ENCODE measurements at places on chromosomes 12 and 14.

DNA sequence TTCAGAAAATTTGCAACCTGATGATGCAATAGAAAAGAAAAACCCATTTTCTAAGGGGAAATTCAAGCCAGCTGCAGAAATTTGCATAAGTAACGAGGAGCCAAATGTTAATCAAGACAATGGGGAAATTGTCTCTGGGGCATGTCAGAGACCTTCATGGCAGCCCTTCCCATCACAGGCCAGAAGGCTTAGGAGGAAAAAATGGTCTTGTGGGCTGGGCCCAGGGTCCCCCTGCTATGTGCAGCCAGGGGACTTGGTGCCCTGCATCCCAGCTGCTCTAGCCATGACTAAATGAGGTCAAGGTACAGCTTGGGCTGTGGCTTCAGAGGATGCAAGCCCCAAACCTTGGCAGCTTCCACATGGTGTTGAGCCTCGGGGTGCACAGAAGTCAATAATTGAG, 28.2 kb upstream of the AVPR1A start:
- DNase-seq: no peak

- DNase-seq: no peak
Measured at GRCh38 chr14:54718046-54718445, 151.1 kb downstream of the SAMD4A start.

GRCh38 chr12:130815028-130815741, 23.9 kb downstream of the STX2 start:
- no peak for DNase-seq

GRCh38 chr14:68492381-68493151, 300.3 kb downstream of the ZFP36L1 start:
- no peak for DNase-seq

- no peak for DNase-seq
Measured at GRCh38 chr14:101478796-101479410, 82.4 kb upstream of the DIO3 start.

DNA sequence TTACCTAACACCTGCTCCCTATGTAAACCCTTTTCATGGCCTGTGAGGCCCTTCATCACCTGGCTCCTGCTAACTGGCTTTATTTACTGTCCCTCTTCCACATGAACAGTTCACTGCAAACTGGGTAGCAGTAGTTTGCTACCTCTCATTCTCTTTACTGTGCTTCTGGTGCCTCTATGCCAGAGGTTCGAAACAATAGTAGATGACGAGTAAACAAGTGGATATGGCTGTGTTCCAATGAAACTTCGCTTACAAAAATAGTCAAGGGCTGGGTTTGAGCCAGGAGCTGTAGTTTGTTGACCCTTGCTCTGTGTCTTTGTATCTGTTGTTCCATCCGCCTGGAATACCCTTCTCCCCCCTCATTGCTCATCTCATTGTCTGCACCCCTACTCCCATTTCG, 233.6 kb upstream of the RMST start:
- no peak for DNase-seq

- DNase-seq: peak; percentile 25
Measured at GRCh38 chr12:49059299-49060171, 1.1 kb downstream of the KMT2D start.

DNA sequence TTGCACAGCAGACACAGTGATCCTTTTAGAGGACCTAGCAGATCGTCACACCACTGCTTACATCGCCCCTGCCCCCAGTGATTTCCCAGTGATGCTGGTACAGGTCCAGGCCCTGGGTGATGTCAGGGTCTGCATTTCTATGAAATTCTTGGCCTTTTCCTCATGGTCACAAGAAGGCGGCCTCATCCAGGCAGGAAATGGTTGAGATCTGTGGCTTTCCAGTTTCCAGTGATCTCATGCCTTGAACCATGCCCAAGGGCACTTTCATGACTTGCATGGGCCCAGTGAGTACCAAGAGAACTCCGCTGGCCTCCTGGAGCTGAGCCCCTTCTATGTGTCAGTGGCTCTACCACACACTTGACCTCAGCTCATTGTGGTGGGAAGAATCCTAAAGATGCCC, 41.9 kb upstream of the BDKRB2 start:
- no peak for DNase-seq

- no peak for DNase-seq
Measured at GRCh38 chr14:40487824-40488223, 1055.6 kb upstream of the FBXO33 start.

DNA sequence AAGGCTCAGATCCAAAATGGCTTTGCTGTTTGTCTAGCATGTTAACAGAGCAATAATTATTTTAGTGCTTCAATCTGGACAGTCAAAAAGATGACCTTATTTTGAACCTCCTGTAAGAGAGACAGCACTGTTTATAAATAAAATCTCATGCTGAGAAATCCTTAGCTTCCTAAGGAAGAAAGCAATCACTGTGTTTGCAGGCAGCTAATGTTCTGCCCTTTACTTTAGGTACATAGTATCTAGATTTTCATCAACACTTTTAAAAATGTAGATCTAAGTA, 105.3 kb downstream of the PRKD1 start:
- no peak for DNase-seq

GRCh38 chr14:89576145-89576927, 159.3 kb upstream of the FOXN3 start:
- no peak for DNase-seq

- no peak for DNase-seq
Measured at GRCh38 chr12:48686037-48686595, 4.1 kb upstream of the KANSL2 start.

- peak; percentile 38 for DNase-seq
Measured at GRCh38 chr12:46933947-46934346, 108.2 kb upstream of the SLC38A4 start.

DNA sequence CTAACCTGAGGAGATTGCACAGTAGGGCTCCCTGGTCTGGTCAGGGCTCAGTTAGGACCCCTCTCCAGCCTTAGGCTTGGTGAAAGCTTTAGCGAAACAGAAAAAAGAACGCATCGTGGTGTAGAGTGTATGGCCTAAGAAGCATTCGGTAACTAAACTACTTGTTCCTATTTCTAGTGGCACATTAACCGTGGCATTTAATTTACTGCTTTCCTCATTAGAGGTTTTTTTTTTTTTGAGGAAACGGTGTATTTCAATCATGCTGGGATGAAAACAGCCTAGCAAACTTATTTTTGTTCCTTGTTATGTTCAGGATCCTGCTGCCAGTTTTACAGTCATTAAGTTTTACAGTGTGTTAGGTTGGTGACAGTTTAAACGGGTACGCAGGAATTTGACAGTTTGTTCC, 518 bp upstream of the OSBPL8 start:
- no peak for DNase-seq

GRCh38 chr12:93167841-93168492, 209.8 kb upstream of the NUDT4 start:
- DNase-seq: peak; percentile 55

DNA sequence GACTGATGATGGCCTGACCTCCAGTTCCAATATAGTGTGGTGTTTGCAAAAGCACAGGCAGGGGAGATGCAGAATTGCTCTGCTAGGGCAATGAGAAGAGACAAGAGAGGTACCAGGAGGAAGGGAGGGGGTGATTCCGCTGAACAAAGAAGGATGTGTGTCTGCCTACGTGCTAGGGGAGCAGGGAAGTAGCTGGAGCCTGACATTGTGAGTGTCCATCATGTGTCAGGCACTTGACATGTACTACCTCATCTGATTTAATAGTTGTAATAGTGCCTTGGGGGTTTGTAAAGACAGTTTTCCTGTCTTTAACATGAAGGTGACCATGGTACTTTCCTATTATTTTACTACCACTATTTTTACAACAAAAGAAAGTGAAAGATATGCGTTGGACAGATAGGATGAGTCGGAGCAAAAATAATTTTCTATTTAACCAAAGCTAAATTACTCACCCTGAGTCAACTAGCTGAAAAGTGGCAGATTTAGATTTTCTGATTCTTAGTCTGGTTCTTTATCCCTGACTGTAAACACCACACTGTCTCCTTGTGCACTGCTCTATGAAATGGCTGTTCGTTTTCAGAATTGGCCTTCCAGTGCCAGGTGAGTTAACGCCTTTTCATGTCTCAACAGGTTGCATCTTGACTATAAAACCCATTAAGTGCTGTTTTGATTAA, 33.7 kb upstream of the TEAD4 start:
- no peak for DNase-seq

- DNase-seq: no peak
Measured at GRCh38 chr12:91851741-91852477, 293.7 kb downstream of the BTG1 start.

DNA sequence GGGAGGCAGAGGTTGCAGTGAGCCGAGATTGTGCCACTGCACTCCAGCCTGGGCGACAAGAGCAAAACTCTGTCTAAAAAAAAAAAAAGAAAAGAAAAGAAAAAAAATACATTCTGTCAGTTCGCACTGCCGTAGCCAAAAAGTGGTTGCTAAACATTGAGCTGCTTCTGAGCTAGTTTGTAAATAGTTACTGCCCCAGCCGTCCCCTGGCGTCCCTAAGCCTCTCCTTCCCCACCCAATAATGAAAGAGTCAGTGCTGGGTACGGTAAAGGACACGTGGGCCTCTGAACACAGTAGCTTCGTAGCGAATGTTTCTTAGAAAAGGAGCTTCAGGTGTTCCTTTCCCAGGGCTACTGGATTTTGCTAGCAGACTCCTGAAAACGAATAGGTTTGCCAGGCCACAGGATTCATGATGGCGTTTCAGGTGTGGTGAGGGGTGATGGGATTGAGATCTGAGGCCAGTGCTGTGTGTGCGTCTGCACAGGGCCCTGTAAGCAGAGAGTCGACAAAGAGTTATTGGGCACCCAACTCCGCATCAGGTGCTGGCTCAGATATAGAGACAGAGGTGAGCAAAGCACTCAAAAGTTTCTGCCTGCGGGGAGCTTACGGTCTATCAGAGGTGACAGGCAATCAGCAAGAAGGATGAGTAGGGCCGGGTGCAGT, 94.1 kb downstream of the LGMN start:
- no peak for DNase-seq

DNA sequence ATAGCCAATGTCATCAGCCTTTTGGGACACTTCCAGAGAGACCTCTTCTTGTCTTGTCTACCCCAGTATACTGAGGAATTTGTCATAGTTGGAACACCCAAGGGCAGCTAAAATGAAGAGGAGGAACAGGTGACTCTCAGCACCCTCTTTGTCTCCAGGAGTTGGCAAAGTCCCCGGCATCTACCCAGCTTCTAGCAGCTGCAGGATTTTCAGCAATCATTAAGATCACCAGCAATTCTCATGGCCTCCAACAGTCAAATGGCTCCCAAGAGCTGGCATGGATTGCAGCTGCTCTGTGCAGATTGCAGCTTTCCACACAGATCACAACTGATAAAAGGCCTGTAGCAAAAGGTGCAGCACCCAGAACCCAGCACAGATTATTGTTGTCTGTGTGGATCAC, 32.9 kb downstream of the RERGL start:
- DNase-seq: no peak

GRCh38 chr12:110807640-110808039, 39.1 kb upstream of the CCDC63 start:
- DNase-seq: no peak

GRCh38 chr14:61563880-61564617, 131.3 kb upstream of the HIF1A start:
- no peak for DNase-seq

GRCh38 chr12:3214526-3215365, 137.6 kb downstream of the TSPAN9 start:
- DNase-seq: no peak

- no peak for DNase-seq
Measured at GRCh38 chr14:49049711-49050110, 536.5 kb downstream of the RPS29 start.

GRCh38 chr12:62873116-62873825, 61.7 kb downstream of the PPM1H start:
- DNase-seq: no peak

- no peak for DNase-seq
Measured at GRCh38 chr12:77001276-77001675, 64.1 kb downstream of the E2F7 start.

DNA sequence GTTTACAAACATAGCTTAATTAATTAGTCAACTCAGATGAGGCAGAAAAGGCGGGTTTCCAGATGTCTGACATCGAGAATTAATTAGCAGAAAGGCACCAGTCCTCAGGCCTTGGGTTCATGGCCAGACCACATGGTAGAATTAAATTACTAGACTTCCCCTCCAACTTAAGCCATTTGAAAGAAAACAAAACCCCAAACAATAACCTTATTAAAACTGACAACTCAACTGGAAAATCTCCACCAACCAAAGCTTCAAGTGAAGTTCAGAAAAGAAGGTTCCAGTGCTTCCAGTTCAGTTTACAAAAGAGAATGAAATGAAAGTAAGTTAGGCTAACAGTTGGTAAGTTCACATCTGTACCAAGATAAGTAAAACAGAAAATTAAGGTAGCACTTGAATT, 349.5 kb downstream of the GRIN2B start:
- no peak for DNase-seq

- DNase-seq: no peak
Measured at GRCh38 chr12:93115646-93116045, 186.6 kb upstream of the EEA1 start.

- peak; percentile 1 for DNase-seq
Measured at GRCh38 chr14:58797010-58797429, 159.3 kb downstream of the DACT1 start.

DNA sequence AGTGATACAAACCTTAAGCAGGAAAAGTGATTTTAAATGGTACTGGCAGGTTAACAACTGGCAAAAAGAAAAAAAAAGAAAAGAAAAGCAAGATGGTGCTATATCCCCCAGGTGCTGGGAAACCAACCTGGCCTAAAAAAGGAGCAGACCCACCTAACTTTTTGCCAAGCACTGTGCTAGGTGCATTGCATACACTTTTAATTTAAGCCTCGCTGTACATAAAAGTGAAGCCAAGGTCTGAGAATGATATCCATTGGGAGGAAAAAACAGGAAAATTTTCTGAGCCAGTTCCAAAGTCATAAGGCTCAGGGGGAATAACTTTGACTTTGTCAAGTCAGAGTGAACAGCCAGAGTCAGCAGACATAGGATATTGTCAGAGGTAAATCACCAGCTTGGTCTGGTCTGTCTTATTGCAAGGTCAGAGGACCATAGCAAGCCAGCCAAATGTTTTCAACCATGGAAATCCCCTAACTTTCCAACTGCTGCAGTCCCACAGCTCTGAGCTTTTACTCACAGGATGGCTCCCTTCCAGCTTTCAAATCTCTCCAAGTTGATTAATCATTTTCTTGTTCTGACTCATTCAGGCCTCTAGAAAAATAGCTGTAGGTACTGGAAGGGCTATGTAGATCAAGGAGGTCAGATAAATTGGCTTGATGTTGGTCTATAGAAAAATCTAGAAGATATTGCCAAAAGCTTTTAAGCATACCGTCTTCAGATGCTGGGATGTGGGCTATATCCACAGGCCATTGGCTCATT, 412.9 kb downstream of the RAD51B start:
- DNase-seq: no peak

DNA sequence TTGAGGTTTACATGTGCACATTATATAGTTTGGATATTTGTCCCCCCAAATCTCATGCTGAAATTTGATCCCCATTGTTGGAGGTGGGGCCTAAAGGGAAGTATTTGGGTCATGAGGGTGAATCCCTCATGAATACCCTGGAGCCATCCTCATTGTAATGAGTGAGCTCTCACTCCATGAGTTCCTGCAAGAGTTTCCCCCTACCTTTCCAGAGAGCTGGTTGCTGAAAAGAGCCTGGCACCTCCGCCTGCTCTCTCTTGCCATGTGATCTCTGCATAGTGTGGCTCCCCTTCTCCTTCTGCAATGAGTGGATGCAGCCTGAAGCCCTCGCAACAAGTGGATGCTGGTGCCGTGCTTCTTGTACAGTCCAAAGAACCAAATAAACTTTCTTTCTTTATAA, 234.3 kb upstream of the DIO2 start:
- DNase-seq: no peak

All from KBM-7 (cell line).